ENCODE measurements at places on chromosomes 6 and 20. TPM values are rescaled to one million over a fixed set of nuclear protein-coding genes. Genes with fewer than 3 reads are reported as not detected.
A peak's percentile ranks its signal among the peaks of the same experiment; 100 is the strongest.

DNA sequence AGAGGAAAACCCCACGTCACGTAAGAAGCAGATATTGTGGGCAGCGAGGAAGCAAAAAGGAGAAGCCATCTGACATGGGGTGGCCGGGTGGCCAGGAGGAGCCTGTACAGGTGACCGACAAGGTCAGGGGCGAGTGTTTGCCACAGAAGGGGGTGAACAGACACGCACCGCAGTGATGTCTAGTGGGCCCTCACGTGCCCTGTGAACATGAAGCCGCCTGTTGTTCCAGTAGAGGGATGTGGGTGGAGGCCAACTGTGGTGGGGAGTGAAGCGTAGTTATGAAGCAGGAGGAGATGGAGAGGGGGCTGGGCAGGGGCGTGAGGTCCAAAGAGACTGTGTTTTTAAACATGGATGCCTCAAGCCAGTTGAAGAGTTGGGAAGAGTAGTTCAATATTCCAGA is 20.5 kb downstream of the MYT1 start:
- no peak for DNase-seq

GRCh38 chr20:26324177-26324576 is 627.5 kb upstream of the ZNF337 start:
- DNase-seq: no peak

DNA sequence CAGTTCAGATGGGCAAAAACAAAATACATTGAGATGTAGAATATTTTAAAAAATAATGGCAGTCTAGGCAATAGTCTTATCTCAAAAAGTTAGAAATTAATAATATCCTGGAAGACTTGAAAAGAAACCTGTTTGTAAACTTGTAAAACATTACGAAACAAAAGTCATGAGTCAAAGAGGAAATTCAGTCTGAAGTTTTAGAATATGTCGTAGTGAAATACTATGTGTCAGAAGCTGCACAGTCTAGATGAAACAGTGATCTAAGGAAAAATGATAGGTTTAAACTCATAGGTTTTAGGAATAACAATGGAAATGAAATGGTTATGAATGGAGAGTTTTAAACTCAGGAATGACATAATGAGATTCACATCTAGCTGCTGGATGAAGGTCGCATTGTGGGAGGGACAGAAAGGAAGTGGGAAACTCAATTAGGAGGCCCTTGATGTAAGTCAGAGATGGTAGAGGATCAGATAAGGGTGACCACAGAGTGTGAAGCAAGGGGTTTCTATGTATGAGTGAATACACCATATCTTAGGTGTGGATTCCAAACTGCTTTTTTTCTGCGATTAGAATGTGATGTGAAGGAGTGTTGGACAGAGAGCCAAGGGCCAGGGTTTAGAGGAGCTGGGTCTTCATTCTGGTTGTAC is 2.8 kb downstream of the SNRPB2 start:
- peak; percentile 63 for DNase-seq

GRCh38 chr20:24682496-24682985 is 213.1 kb downstream of the SYNDIG1 start:
- DNase-seq: no peak

- DNase-seq: no peak
These were observed 15.1 kb downstream of the HMGN4 start for GRCh38 chr6:26553264-26553634.

DNA sequence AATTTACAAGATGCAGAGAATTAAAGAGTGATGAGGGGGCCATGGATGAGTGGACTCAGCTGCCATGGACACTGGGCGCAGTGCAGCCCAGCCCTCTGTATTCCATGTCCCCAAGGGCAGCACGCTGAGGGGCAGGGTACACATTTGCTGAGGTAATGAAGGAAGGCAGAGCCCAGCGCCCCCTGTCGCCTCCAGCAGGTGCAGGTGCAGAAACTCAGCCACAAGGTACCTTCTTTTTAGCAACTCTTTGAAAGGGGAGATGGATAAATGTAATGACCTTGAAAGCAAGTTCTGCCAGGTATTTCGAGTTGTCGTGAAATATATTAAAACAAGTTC is 7.1 kb downstream of the CD93 start:
- no peak for DNase-seq

DNA sequence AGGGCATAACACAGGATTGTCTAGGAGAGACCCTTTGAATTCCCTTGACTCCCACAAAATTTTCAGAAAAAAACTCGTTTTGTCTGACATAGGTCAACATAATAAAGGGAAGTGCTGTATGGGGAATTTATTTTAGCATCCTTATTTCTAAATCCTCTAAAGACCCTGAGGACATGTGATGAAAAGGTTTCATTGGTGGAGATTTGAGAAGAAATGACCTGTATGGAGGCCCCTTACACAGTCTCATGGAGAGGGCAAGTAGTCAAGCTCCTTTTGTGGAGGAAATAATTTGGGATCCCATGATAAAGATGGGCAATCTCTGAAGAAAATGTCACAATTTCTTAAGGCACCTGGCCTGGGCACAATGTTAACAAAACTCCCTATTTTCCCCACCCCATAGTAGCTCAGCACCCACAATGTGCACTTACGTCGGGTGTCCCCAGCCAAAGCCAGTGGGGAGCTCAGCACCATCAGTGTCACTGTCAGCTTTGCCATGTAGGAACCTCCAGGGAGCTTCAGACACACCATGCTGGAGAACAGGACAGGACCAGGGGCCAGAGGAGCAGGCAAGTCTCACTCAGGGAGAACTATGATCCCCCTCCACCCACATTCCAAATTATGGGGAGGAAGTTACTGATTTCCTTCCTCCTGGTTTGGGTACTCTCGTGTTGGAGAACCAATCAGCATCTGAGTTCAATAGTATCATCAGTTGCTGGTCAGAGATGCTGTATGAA is at the start of gene HLA-DRB5:
TSS of gene HLA-DRB5 (minus strand) at position 591 of the 734 bp plus-strand sequence. CDS start at position 528, 63 bp downstream.
- peak; percentile 26 for DNase-seq

- DNase-seq: no peak
These were observed 74.2 kb upstream of the AGPAT4 start for GRCh38 chr6:161347988-161348627.

DNA sequence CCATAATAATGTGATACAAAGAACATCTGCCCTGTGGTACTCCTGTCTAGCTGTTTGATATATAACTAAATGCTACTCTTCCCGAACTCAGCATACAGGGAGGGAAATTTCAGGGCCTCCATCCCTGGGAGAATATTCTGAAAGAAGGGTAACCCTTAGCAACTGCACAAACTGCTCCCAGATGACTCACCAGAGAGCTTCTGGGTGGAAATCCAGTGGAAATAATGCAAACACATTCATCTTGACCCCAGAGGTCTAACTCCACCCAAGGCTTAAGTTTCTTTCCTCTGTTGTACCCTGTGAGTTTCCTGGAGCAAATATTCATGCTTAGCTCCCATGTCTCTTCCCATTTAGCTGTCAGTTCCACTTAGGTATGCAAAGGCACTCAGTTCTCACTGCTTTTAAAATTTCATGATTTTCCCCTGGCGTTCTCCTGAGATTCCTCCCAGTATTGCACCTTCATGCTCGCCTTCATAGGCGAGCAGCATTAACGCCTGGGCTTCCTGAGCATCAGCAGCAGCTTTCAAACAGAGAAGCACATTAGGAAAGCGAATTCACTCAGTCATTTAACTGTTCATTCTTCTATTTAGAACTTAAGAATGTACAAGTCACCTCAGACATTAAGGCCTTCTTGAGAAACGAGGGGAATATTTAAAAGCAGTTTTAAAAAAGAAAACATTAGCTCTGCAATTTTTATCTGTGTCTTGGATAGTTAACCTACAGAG is 43.8 kb upstream of the LAMA4 start:
- DNase-seq: peak; percentile 37

- DNase-seq: no peak
These were observed 582.8 kb downstream of the COL12A1 start for GRCh38 chr6:74623027-74623426.

HTR1E gene
- not detected for total RNA-seq

ZC3H12D gene
- under 0.01 TPM for total RNA-seq

PRR18 gene
- total RNA-seq: under 0.01 TPM

DEF6 gene
- total RNA-seq: 26.0 TPM

CGA gene
- total RNA-seq: not detected

OPN5 gene
- not detected for total RNA-seq

PTCRA gene
- not detected for total RNA-seq
